Fibroblast of mammary gland (primary cell): ENCODE measurements at places on chromosomes 3 and 15.

GRCh38 chr3:49998326-49998725, 58.4 kb downstream of the RBM6 start:
- peak; percentile 58 for DNase-seq

GRCh38 chr3:34001022-34001421, 202.6 kb downstream of the PDCD6IP start:
- no peak for DNase-seq

GRCh38 chr3:101155825-101156224, 162.6 kb upstream of the ABI3BP start:
- no peak for DNase-seq

DNA sequence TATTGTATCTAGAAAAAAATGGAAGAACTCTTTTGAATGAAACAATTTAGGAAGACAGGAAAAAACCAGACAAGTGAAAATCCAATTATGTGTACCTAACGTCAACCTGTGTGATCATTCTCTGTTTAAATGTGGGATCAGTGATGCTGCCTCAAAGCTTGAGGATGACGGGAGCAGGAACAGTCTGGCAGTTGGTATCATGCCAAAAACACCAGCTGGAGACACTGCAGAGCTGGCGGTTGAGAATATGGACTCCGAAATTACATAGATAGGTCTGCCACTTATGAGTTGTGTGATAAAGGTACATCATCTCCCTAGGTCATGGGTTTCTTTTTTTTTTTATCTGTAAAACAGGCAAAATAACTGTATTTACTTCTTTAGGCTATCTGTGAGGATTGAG, 480.5 kb downstream of the CNTN4 start:
- DNase-seq = no peak

DNA sequence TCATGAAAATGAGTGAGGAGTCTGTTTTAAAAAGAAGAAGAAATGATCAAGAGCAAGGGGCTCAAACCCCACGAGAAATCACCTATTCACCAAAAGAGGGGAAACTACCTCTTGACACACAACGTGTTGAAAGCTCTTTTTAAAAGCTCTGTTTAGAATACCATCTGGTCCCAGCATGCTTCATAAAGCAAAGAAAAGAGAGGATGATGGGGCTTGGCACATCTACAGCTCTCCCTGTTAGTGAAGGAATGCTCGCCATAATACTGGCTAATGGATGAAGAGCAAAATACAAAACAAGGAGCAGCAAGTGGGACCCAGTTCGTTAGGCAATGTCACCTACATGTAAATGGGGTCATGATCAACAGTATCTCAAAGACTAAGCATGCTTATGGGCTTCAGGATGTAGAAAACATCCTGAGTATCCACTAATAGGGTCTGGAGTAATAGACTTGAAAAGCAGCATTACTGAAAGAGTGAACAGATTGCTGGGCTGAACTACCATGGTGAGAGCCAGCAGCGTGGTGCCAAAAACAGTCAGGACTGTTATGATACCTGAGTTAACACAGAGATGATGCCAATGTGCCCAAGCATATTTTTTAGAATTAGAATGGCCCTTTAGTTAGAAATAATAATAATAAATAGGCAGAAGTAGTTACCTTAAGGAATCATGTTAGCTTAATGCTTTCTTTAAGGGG, 159.7 kb upstream of the POU1F1 start:
- no peak for DNase-seq

DNA sequence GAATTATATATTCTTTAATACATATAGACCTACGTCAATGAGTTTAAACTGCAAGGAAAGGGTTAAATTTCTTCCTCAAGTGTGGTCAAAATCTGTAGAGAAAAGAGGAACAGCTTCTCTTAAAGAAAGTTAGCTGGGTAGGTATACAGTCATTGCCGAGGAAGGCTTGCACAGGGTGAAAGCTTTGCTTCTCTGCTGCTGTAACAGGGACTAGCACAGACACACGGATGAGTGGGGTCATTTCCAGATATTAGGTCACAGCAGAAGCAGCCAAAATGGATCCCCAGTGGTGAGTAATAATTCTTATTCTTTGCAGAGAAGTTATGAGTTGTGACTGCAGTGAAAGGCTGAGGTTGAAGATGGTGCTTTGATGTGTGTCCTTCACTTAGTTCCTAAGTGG, at the start of gene CD86:
TSS of gene CD86 (plus strand) at position 148 of the 400 bp plus-strand sequence. CDS start at position 276, 128 bp downstream.
- DNase-seq = no peak

GRCh38 chr15:41904541-41905005, 10.7 kb upstream of the SPTBN5 start:
- peak; percentile 65 for DNase-seq

DNA sequence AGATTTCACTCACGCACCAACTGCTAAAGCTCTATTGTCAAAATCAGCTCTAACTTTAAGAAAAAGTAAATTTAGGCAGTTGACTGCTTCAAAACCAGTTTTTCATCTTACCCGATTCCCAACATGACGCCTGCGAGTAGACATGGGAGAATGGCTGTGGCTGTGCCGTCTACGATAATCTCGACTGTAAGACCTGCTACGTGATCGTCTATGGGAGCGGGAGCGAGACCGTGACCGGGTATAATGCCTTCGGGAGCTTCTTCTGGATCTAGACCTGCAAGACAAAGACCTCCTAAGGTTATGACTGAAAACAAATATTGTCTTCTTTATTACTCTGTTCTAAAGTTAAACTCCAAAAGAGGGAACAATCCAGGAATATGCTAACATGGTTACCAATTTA, 12.5 kb downstream of the TRA2B start:
- DNase-seq = no peak

DNA sequence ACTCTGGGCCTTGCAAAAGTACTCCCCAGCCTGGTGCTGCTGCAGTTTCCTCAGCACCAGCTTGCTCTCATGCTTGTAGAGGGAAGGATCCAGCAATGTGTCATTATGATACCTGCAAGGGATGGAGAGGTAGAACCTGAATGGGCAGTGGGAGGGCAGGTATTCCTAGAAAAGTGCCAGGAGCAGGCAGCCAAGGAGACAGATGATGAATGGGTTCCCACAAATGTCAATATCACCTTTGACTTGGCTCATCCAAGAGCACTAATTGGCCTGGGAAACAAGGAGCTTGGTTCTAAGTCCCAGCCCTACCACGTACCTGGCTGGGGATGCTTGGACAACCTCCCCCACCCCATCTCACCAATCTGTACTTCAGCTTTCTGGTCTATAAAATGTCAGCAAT, 9.4 kb downstream of the CILP start:
- no peak for DNase-seq

GRCh38 chr3:48387634-48388033, 15.6 kb downstream of the FBXW12 start:
- peak; percentile 10 for DNase-seq

DNA sequence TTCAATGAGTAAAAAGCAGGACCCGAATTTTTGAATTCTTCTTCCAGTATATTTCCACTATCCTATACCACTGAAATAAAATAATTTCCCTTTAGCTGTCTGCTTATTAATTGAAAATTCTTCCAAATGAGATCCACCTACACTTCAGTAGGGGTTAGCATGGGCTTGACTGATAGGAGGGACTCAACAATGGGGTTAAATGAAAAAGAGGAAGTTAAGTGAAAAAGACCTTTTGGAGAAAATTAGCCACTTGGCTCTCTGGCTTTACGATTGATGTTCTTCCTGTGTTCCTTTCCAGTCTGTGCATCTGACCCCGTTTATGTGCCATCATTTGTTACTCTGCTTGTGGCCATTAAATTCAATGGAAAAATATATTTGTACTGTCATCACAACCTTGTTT, 54.0 kb upstream of the GCNT3 start:
- no peak for DNase-seq

DNA sequence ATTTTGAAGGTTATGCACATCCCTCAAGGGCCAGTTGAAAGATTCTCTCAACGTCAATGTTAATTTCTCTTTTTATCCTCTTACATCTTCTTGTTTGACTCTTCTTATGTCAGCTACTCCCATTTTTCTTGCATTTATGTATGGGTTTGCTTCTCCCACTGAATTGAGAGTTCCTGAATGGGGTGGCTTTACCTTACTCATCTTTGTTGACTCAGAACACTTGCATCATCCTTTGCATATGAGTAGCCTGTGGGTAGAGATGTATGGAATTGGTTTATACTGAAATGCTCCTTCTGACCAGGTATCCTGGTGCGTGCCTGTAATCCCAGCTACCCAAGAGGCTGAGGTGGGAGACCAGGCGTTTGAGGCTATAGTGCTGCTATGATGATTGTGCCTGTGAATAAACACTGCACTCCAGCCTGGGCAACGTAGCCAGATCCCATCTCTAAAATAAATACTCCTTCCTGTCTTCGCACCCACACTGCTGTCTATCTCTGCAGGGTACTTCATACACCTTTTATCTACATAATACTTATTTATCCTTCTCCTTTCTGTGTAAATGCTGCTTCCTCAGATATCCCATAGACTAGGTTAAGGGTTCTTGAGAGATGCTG, 123.6 kb upstream of the DPH6 start:
- peak; percentile 26 for DNase-seq

- DNase-seq = no peak
These were observed 76.2 kb downstream of the MB21D2 start for GRCh38 chr3:192841428-192841827.

GRCh38 chr15:50698101-50698500, 11.5 kb upstream of the TRPM7 start:
- DNase-seq = no peak

- DNase-seq = peak; percentile 13
These were observed 62.2 kb downstream of the CASR start for GRCh38 chr3:122245513-122246174.

- DNase-seq = no peak
These were observed 58.3 kb upstream of the XCR1 start for GRCh38 chr3:46085421-46086082.

DNA sequence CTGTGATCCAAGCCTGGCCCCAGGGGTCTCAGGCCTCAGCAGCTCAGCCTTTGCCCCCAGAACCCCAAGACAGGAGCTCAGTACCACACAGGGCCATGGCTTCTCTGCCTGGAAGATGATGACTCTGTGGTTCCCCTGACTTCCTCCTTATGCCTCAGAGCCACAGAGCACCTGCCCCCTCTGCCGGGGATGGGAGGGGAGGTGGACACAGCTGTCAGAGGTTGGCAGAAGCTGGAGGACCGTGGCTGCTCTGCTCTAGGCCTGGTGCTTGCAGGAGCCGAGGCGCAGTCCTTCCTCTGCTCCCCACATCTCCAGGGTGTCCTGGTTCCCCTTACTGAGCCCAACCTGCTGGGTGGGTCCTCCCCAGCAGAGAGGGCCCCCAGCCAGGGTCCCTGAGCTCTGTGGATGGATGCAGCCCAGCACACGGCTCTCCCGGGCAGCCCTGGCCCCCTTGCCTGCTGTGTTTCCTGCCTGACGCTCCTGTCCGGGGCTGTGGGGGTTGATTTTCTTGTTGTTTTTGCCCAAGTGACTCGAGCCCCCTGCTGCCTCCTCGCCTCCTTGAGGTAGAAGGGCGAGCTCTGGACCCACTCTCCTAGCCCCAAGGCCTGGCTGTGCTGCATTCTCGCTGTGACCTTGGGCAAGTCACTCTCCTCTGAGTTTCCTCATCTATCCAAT, 36.6 kb downstream of the PSTPIP1 start:
- no peak for DNase-seq
